Stimulated activated naive CD4-positive, alpha-beta T cell treated with Interleukin-2 at 50 U/mL for 16 hours (primary cell): ENCODE measurements at places on chromosomes 5 and 9.

DNA sequence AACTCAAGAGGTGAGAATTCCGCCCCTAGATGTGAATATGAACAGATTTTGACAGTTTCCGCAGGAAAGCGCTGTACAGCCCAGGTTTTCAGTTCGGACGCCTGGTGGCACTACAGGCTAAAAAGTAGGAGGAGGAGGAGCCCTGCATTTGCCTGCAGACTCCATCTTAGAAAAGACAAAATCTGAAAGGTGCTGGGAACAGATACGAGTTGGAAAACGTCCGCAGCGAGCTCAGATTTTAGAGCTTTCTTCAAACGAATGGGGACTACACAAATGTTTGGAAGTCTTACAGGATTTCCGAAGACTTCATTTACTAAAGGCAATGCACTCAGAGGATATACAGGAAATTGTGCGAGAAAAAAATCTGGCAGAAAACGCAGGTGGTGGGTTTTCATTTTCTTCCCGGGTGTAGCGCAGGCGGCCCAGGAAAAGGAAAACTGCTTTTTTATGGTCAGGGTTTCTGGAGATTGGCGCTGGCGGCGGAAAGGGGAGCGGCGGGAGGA, 9.9 kb upstream of the PCDHB2 start:
- no peak for DNase-seq

- no peak for DNase-seq
These were observed 212.3 kb downstream of the ICE1 start for GRCh38 chr5:5634817-5635216.

DNA sequence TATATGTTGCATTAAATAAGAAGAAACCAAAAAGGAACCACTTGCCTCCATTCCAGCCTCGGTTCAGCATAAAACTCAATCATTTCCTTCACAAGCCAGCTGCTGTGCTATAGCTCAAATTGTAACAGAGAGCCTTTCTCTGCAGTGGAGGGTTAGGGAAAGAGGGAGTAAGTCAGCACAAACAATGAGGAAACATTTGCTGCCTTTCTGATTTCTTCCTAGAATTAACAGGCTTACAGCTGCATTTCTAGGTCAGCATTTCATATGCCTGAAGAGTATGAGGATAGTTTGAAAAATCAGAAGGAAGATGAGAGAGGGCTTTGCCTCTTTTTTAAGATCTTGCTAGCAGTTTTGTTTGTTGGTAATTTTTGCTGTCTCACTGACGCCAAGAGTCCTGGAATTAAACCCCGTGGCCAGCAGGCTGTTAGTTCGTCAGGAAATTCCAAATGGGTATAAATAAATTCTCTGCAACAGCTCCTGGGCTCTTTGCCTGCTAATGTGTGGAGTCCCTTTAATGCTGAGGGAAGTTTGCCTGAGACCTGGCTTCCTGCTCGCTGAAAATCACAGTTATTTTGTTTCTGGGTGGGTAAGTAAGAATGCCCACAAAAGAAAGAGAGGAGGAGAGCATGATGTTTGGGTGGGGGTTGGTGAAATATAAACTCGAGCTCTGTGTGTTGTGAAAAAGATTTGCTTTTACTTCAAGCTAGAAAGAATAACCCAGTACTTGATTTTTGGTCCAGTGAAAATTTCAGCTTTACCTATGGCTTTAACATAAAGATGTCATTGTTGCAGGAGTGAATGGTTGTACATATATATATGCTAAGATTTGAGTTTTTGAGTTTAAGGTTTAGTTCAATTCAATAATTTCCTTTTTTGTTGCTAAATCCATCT, 148.1 kb upstream of the DMRT1 start:
- no peak for DNase-seq

GRCh38 chr5:61342071-61342501, 10.0 kb downstream of the ZSWIM6 start:
- DNase-seq = no peak

DNA sequence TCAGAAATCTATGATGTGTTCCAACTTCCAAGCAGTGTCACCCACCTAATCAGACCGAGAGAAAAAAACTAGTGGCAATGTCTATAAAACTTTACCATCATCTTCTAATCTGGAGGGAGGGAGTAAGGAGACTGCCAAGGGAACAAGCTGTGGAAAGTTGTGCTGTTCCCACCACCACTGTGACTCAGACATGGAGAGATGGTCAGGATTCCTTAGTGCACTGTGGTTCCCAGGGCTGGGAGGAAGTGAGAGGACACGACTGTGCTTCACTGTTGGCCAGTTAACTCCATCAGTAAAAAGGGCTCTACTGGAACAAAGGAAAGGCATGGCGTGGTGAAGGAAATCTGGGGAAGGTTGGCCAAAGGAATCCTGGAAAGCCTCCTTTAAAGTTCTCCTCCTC, 18.8 kb downstream of the TICAM2 start:
- DNase-seq = no peak

GRCh38 chr9:105055917-105056316, 128.0 kb upstream of the ABCA1 start:
- DNase-seq = no peak

DNA sequence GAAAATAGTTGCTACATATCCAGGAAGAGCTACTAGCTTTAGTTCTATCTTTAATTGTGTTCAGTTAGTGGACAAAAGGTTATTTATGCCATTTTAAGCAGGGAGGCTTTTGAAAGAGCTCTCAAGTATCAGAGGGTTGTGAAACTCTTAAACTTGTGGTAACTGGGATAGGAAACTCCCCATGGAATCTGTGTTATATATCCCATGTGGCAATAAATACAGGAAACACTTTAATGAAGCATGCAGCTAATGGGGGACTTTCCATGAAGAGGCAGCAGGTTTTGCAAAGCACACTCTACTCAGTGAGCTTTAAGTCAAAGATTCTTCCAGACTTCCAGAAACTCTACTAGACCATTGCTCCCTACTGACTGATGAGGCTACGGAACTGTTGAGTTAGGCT, 805.0 kb upstream of the C9orf72 start:
- DNase-seq = no peak

DNA sequence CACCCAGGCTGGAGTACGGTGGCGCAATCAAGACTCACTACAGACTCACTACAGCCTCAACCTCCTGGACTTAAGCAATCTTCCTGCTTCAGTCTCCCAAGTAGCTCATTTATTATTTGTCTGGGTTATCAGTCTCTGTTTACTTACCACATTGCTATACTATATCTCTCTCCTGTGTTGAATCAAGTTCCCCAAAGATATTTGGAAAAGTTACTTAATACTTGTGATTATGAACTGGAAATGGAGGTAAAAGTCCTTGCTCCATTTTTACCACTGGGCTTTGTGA, 55.6 kb downstream of the ANGPTL2 start:
- no peak for DNase-seq

GRCh38 chr9:1954238-1954637, 60.9 kb upstream of the SMARCA2 start:
- DNase-seq = no peak
